ENCODE measurements at places on chromosomes 1 and 21.

DNA sequence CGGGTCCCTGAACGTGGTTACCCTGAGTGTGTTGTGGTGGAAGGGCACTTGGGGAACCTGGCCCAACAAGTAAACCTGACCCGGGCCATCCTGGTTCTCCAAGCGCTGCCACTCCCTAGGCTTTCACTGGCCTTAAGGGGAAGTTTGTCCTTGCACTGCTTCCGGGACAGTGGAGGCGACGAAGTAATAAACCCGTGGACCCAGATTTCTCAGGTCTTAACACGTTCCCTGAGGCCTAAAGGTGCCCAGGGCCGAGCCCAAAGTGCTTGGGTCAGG is 261 bp upstream of the CCDC24 start:
- DNase-seq = no peak

DNA sequence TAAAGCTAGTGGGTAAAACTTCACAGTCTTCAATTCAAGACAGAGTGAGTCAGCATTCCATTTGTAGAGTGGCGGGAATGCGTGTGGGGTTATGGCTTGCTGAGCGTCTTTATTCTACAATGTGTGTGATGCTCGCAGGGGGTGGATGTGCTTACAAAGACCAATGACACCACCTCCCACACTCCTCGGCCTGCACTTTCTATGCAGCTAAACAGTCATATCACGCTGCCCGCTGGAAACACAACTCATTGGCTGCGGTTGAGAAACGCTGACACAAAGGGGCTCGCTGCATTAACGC is 298.5 kb downstream of the PCP4 start:
- DNase-seq = no peak

DNA sequence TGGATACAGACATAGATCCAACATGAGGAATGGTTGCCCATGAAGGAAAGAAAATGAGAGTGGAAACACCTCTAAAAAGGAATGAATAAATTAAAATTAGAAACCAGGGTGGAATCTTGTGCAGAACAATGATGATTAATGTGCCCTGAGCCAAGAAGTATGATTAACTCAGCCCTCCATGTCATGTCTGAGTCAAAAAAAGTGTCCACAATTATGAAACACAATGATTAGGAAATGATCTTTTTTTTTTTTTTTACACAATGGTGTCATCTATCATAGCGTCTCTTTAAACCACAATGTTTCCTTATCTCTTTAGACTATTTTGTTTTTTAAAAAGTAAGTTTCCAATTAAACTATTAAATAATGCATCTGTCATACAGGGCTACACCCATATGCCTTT is 78.9 kb upstream of the RAB4A start:
- DNase-seq = peak; percentile 65

GRCh38 chr1:147591261-147591891 is 50.1 kb downstream of the BCL9 start:
- DNase-seq = no peak

GRCh38 chr1:223670458-223671159 is 5.1 kb upstream of the CAPN8 start:
- DNase-seq = peak; percentile 36

DNA sequence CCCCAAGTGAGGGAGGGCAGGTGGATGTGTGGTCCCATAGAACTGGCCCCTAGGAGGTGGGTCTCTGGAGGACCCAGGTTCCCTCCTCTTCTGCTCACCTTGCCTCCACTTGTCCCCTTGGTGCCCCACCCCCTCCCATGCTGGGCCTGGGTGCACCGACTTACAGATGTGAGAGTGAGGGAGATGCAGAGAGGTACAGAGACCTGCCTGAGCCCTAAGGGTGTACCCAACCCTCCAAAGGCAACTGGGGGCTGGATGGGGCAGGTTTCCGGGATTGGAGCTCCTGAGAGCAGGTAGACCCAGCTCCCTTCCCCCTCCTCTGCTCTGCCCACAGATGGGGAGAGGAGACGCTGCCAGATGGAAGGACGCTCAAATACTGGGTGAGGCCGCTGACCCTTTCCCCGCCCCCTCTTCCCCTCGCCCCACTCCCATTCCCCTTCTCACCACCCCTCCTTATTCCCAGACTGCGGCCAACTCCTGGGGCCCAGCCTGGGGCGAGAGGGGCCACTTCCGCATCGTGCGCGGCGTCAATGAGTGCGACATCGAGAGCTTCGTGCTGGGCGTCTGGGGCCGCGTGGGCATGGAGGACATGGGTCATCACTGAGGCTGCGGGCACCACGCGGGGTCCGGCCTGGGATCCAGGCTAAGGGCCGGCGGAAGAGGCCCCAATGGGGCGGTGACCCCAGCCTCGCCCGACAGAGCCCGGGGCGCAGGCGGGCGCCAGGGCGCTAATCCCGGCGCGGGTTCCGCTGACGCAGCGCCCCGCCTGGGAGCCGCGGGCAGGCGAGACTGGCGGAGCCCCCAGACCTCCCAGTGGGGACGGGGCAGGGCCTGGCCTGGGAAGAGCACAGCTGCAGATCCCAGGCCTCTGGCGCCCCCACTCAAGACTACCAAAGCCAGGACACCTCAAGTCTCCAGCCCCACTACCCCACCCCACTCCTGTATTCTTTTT is 10.3 kb downstream of the TINAGL1 start:
- no peak for DNase-seq

- no peak for DNase-seq
Observed at GRCh38 chr21:34011660-34012059, 61.7 kb upstream of the MRPS6 start.

GRCh38 chr1:204495078-204495753 is 611 bp upstream of the PIK3C2B start:
- no peak for DNase-seq

DNA sequence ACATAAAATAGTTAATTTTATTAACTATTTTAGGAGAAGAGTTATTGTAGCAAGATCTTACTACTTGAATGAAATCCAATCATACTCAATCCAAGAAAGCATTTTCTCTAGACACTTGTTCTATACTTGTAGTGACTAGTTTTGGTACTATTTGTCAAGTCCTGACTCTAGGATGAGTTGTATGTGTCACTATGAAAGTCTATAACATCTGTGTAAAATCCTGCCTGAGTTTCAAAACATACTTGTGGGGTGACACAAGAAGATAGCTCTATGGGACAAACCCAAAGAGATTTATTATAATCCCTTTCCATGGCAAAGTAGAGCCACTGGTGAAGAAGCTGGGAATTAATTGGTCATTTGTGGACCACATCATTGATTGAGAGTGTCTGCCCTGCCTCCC is 1042.2 kb upstream of the ADGRL4 start:
- DNase-seq = no peak

DNA sequence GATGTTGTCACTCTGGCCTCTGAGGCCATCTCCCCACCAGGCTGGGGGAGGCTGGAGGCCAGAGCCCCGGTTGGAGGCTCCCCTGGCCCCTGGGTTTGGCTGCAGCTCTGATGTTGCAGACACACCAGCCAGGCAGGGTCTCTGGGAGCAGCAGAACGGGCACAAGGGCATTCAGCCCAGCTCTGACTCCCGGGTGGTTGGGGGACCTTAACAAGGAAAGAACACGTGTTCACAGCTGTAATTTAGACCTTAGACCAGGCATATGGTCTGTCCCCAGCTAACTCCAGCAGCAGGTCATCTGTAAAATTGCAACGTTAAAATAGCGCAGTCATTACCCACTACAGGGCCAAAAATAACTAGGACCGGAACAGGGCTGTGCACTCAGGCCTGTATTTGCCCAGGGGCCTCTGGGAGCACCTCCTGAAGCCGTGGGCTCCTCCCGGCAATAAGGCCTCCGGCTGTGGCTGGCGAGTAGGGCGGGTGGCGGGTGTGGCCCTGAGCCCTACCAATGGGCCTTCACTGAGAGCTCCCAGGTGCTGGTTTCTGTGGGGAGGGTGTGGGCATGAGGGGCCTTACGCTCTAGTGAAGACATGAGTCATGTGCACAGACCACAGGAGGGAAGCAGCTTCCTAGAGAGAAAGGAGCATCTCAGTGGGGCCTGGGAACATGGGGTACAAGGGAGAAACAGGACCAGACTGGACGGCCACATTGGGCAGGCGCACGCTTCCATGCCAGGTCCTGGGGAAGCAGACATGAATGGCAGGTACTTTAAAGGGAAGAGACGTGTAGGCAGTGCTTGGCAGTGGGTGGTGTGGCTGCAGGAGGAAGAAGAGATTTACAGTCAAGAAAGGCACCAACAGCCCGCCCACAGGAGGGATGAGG is 6.1 kb downstream of the LDLRAP1 start:
- no peak for DNase-seq

- DNase-seq = no peak
Observed at GRCh38 chr21:43877936-43878575, 13.0 kb downstream of the AGPAT3 start.

DNA sequence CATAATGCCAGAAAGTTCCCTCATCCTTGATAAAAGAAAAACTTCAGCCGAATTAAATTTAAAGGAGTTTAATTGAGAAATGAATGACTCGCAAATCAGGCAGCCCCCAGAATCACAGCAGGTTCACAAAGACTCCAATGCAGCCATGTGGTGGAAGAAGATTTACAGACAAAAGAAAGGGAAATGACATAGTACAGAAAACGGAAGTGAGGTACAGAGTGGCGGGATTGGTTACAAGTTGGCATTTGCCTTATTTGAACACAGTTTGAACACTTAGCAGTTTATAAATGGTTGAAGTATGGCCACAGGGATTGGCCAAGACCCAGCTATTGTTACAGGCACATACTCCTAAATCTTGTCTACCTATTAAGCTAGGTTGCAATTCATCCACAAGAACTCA is 46.6 kb downstream of the HIVEP3 start:
- DNase-seq = no peak

DNA sequence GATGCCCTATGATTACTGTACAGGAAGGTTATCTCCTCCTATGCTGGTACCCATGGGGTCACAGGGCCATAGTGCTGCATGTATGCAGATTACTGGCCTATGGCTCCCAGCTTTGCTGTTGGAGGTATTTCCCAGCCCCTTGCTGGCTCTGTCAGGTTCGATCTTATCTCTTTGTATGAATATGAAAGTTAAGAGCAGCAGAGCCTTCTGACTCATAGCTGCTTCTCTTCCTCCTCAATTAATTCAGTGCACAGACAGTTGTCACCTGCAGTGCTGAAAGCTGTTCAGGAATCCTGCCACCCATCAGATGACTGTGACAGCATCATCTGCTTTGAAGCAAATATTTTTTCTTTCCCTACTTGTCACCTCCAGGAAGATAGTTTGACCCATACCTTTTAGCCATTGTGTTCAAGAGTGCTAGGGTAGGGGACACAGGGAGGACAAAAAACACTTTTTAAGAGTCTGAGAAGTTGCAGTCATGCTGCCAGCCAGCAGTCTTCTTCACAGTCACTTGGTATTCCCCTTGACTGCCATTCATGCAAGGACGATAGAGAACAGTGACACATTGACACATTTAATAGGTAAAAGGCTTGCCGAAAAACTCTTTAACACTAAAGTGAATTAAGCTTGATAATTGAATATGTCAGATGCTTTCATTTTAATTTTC is 73.1 kb downstream of the KIF1B start:
- no peak for DNase-seq

DNA sequence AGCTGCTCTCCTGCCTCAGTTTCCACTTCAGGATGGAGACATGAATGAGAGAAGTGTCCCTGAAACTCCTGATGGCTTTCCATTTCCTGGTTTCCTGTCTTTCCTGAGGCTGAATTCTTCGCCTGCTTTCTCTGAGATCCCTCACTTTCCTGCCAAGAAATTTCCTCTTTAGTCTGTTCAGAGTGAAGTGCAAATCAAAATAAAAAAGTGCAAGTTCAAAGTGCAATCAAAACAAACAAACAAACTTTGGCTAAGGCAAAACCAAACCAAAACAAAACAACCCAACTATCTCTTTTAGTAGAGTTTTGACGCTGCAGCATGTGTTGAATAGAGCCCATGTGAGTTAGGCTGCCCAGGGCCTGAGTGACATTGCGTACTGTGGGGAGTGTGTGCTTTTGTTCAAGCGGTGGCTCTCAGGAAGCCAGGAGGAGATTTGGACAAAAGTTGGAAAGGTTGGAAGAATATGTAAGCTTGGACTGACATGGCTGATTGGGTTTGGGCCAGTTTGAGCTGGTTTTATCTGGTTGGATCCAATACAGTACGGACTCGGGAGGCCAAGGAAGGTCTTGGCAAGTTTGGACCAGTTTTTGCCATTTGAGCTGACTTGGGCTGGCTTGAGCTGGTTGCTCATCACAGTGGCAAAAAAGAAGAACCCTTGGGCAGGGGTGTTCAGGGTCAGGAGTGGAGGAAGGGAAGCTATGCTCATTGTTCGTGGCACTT is 61.1 kb upstream of the TINAGL1 start:
- DNase-seq = no peak

DNA sequence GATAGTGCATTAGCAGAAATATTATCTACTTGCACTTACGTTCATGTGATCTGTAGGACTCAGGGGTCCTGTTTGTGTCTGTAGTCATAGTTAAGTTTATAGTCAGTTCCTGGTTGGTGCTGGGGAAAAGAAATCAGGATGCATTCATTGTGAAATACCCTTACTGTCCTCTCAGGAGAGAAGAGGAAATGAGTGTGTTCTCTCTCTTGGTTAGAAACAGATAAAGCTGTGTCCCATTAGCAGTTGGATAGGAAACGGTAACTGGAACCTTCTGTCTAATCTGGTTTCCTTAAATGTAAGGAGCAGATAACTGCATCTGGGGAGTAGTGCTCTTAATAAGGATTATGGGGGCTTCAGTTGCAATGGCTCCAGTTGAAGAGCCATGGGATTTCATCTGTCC is 8.9 kb downstream of the SDCCAG8 start:
- peak; percentile 89 for DNase-seq

DNA sequence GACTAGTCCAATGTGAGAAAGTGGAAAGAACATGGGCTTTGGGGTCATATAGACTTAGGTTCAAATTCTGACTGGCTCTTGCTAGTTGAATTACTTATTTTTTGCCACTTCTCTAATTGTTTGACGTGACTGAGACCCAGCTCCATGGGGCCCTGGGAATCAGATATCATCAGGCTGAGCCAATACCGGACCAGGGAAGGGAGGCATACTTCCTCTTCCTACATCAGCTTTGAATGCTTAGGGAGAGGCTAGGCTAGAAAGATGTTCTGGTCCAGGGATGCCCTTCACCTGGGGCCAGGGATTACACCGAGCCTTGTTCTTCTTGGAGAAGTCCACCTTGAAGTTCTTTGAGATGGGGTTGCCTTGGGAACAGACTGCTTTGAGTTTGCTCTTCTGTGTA is 3.7 kb upstream of the NR1I3 start:
- no peak for DNase-seq

- no peak for DNase-seq
Observed at GRCh38 chr1:206590025-206590758, 22.1 kb downstream of the EIF2D start.

DNA sequence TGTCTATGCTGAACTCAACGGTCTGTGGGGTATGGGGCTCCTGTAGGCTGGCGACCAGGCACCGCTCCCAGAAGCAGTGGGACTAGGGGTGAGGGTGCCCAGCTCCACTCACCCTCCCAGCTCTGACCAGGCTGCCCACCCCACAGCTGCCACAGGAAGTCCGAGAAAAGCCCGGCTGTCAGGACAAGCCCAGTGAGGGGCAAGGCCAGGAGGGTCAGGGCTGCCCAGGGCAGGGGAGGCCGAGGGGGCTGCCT is 3.5 kb upstream of the TMEM52 start:
- DNase-seq = no peak

DNA sequence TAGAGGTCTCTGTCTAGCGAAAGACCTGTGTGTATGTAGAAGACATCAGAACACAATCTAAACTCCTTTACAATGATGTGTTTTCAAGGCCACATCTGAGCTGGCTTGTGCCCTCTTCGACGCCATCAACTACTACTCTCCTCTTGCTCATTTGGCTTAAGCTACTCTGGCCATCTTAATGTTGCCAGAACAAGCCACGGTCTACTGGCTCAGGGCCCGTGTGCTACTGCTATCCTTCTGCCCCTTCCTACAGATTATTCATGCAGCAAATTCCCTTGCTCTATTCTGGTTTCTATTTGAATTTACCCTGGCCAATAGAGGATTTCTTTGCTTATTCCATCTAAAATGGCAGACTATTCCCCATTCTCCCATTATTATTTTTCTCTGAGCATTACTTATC is 121.7 kb downstream of the ZZZ3 start:
- DNase-seq = no peak

Measured in HS-5 (cell line).